ENCODE measurements at places on chromosomes 16 and 17.

DNA sequence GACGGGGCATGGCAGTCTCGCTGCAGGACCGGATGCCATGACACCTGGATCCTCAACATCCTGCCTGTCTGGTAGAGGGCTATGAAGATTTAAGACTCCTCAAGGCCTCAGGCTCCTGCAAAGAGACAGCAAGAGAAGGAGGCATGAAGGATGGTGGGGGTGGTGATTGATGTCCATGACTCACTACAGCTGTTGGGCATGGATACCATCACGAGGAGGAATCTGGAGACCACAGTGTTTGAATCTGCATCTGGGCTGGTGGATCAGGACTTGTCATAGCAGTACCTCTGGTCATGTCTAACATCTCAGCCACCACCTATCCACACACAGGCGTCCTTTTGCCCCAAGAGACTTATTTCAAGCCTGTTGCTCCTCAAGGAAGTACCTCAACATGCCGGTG lies 50.2 kb upstream of the WSCD1 start:
- no peak for DNase-seq

DNA sequence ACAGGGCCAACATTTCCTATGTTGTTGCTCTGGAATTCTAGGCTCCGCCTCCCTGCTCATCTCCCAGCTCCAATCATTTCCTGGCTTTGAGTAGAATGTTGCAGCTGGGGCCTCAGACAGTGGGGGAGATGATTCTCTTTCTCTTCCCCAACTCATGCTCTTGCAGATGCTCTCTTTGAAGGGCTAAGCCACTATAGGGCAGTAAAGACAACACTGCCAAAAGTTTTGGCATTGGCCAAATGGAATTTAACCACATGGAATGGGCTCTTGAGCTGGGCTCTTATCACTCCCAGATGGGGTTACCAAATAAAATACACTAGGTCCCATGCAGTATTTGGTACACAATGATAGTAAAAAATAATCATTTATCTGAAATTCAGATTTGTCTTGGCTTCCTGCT lies 19.6 kb upstream of the EFCAB13 start:
- DNase-seq: no peak

- DNase-seq: no peak
Observed at GRCh38 chr17:46962374-46962790, 16.7 kb downstream of the RPRML start.

DNA sequence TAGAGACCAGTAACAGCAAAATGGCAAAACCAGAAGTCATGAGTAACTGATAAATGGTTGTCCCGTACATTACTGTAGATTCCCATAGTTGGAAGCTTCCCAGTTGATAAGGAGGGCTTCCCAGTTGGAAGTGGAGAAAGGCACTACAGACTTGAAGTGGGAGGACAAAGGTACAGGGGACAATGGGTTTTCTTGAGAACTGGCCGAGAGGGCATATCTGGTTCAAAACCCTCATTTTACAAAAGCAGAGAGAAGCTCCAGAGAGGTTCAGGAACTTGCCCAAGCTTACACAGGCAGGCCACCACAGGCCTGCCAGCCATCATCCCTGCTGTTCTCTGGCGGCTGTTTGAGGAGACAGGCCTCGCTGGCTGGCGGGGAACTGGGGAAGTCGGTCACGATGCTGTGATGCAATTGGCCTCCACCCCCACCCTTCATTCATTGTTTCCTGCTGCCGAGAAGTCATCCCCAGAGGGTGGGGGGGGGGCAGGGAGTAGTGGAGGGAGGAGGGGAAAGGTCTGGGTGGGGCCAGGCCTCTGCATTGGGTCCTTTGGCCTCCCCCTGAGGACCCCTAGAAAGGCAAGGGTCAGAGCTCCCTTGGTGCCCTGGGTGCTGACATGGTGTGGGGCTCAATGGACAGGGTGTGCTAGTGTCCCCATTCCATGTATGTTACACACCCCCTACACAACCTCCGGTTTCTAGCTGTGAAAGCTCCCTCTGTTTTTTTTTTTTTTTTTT lies 3.0 kb downstream of the UBALD2 start:
- DNase-seq: no peak

DNA sequence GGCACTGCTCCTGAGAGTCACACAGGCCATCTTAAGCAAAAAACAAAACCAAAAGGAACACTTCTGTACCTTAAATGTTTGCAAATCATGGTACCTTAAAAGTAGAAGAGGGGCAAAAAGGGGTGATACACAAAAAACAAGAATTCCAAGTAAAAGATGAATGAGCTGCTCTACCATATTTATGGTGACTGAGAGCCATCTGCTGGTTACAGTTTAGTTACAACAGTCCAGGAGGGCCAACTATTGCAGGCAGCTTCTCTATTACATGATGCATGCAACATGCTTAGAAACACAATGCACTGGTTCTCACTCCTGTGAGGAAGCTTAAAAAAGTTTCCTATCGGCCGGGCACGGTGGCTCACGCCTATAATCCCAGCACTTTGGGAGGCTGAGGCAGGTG lies 53.5 kb downstream of the STX8 start:
- peak; percentile 11 for DNase-seq

- no peak for DNase-seq
Observed at GRCh38 chr17:66841328-66841727, 6.4 kb downstream of the CACNG5 start.

DNA sequence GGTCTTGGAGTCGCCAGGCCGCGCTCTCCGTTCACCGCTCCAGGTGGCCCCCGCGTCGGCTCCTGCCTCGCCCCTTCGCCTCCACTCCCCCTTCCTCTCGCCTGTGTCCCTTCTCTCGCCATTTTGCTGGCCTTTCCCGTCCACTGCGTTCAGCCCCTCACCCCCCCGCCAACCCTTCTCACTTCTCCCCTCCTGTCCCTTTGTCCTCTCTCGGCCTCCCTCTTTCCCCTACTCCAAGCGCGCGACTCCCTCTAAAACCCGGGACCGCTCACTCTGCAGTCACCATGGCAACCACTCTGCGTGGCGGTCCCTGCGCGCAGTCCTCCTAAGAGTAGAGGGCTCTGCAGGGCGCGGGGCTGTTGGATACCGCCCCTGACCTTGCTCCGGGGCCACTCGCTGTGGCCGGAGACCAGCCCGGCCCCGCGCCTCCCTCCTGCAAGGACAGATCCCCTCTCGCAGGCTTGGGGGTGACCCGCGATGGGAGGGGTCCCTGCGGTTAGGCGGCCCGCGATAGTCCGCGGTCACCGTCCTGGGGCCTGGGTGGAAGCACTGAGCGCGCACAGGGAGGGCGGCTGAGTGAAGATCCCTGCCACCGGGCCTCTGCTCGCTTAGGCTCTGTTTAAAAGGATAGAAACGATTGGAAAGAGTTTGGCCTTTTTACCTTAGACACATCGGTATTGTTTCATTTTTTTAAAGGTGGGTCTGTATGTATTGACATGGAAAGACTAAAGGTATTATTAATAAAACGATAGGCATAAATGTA lies 454 bp downstream of the CCDC40 start:
- no peak for DNase-seq

Measured in HS-27A (cell line).